ENCODE measurements at places on chromosomes 3 and 15.

- no peak for DNase-seq
Observed at GRCh38 chr3:36373084-36373483, 7.2 kb upstream of the STAC start.

GRCh38 chr3:11803977-11804892 lies 42.5 kb downstream of the TAMM41 start:
- DNase-seq = peak; percentile 11

- DNase-seq = no peak
Observed at GRCh38 chr3:41131224-41131623, 68.1 kb upstream of the CTNNB1 start.

DNA sequence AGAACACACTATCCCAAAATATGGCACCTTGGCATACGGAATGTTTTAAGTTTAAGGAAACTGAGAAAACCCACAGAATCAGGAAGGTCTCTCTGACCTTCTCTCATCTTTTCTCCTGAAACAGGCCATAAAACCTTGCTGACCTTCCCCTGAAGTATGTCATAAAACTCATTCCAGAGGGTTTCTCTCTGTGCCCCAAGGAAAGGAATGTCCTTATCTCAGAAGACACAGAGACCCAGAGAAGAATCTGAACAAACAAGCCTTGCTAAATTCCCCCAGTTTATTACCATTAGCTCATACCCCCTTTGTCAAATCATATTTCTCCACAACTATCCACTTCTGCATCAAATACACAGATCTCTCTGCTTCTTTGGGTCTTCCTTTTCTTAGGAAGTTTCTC lies 603.1 kb downstream of the MCTP2 start:
- DNase-seq = no peak

DNA sequence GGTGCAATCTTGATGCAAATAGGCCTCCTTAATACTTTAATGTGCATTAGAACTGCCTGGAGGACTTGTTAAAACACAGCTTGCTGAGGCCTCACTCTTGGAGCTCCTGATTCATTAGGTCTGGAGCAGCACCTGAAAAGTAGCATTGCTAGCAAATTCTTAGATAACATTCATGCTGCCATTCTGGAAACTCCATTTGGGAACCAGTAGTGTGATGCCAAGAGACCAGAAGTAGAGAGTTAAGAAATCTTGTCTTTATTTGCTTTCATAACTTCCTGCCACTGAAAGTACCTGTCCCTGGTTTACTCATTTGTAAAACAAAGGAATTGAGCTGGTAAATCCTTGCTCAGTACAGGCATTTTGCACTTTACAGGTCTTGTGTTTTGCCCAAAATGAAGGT lies 72.0 kb downstream of the RAP2B start:
- no peak for DNase-seq

Data from stimulated activated CD4-positive, alpha-beta T cell treated with anti-CD3 and anti-CD28 coated beads, Interleukin-1b, Interleukin-23, amount 100 ng/mL, for 4 hours (primary cell).